ENCODE measurements at places on chromosomes 3 and 15. TPM values are rescaled to one million over a fixed set of nuclear protein-coding genes. Genes with fewer than 3 reads are reported as not detected.

- no peak for DNase-seq
Observed at GRCh38 chr3:171755015-171755589, 55.2 kb downstream of the PLD1 start.

Gene NANOGP8
- 1.1 TPM for total RNA-seq

Gene GABRG3
- not detected for total RNA-seq

Gene CHDH
- 68.9 TPM for total RNA-seq

All from transverse colon (tissue), 4 donors.